HT-29 (cell line): ENCODE measurements at places on chromosomes 7 and 10. TPM values are rescaled to one million over a fixed set of nuclear protein-coding genes. Genes with fewer than 3 reads are reported as not detected.

- no peak for DNase-seq
These were observed 21.9 kb downstream of the MNX1 start for GRCh38 chr7:156988343-156989185.

DNA sequence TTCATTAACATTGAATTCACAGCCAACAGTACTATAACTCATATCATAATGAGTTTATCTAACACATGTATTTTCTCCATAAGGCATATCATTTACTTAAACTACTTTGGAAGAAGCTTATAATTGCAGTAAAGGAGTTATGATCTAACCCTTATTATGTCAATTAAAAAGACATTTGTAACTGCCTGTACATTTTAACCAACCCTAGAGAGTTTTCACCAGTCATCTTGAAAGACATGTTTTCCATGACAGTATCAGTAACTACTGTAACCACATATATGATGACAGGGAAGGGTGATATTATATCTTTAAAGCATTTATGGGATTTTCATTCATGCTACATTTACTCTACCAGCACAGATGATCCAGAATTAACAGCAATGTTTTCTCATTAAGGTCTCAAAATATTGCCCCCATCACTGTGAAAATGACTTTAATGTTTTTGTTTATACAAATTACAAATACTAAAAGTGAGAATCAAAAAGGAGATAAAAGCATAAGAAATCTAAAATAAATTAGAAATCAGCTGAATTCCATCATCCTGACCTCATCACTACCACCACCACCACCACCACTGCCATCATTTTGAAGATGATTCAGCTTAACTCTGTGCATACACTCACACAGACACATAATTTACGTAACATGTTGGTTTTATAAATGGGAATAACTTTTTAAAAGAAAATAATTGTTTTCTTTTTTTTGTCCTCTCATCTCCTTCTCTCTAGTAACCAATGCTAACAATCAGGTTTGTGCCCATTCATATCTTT lies 53.6 kb downstream of the MKLN1 start:
- no peak for DNase-seq

NXPH1 gene
- not detected in 2 replicates for total RNA-seq

OR2A1 gene
- not detected in 2 replicates for total RNA-seq

PSD gene
- total RNA-seq: 0.18 and 0.47 TPM in 2 replicates

WNT8B gene
- 0.03 and 0.23 TPM in 2 replicates for total RNA-seq

DNA sequence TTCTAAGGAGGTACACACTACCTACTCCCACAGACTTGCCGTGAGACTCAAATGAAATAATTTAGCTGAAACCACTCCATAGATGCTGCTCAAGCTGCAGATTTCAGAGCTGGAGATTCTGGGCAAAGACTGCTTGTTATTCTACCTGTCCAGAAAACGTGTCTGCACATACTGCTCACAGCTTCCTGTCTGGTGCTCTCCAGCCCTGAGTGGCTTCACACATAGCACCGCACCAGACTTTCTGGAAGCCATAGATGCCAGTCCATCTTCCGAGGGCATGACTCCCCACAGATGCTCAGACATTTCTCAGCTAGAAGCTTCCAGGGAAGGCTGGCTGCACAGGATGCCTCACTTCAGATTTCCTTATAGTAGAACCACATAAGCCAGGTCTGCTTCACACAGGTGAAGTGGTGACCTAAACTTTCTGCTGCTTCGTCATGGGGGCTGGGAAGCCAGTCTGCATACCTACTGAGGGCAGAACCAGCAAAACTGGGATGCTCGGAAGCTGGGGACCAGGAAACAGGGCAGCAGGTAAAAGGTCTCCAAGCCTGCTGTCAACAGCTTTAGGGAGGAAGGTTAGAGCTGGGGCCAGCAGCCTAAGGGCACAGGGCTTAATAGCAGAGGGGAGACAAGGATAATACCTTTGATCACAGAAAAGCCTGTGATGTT lies 18.2 kb downstream of the CCDC6 start:
- no peak for DNase-seq

DNA sequence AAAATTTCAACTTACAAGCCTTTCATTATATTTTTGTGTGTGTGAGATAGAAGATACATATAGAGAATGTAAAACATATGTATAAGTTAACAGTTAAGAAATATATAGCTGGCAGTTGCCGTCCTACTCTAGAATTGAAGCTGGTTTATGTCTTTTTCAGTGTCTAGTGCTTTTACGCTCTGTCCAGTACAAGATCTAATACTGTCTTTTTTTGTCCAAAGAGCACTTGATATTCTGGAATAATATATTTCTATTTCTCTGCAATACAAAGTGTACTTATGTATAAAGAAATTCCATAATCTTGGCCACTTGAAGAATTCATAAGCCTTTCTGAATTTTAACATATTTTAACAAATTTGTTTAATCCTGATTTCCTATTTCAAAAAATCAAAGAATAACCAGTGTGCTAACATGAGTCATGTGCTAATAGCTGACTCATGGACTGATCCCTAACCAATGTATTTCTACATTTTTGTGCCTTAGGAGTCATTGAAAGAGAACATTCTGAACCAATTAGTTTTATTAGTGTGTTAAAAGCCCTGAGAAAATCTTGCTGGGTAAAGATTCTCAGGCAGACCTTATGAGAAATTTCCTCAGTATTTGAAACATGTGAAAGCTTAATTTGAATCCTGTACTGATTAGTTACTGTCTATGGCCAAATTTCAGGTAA lies 73.2 kb upstream of the CCAR1 start:
- no peak for DNase-seq

DNA sequence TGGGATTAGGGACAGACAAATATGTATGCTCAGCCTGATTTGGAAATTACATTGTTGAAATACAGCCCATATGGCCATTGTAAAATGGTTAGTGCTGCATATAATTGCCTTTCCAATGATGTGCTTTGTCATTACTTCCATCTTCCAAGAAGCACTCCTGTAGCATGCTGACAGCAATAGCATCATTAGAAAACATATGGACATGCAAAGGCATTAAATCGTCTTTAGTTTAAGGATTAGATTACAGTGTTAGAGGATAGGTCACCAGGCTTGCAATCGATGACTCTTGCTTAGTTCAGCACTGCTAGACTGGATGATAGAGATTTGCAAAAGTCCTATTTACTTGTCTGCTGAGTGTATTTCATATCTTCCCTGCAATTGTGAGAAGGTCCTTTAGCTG lies 17.4 kb downstream of the AUTS2 start:
- no peak for DNase-seq

OR2A42 gene
- not detected in 2 replicates for total RNA-seq

- no peak for DNase-seq
These were observed 14.0 kb downstream of the C10orf105 start for GRCh38 chr10:71705582-71705981.

GRM3 gene
- total RNA-seq: not detected in 2 replicates

DNA sequence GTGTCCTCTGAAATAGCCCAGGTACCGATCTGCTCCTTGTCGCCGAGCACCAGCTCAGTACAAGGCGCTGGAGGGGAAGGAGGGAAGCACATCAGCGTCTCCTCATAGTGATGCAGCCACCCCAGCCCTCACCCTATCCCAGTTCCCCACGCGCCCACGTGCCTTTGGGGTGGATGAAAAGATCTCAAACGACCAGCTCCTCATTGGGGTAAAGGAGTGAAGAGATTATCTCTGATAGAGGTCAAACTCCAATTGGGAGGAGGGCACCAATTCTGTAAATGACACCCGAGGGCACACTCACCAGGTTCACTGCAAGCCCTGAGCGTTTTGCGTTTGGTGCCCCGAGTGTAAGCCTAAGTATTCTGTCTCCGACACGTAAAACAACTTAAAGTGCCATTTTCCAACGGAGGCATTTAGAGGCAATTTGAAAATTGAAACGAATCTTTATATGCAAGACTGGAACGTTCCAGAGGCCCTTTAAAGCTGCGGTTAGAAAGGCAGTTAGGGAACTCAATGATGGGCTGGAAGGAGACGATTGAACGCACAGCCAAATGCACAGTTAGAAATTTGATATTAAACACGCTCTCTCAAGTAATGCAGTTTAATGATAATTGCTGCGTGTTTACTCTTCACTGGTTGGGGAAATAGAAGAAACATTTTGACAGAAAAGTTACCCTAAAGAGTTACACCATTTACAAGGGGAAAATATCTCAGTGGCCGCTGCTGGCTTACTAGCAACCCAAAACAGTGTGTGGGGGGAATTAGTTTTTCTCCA lies 8.9 kb upstream of the EMX2 start:
- no peak for DNase-seq

- no peak for DNase-seq
These were observed 94.6 kb downstream of the DNAJB6 start for GRCh38 chr7:157431173-157431950.

DNA sequence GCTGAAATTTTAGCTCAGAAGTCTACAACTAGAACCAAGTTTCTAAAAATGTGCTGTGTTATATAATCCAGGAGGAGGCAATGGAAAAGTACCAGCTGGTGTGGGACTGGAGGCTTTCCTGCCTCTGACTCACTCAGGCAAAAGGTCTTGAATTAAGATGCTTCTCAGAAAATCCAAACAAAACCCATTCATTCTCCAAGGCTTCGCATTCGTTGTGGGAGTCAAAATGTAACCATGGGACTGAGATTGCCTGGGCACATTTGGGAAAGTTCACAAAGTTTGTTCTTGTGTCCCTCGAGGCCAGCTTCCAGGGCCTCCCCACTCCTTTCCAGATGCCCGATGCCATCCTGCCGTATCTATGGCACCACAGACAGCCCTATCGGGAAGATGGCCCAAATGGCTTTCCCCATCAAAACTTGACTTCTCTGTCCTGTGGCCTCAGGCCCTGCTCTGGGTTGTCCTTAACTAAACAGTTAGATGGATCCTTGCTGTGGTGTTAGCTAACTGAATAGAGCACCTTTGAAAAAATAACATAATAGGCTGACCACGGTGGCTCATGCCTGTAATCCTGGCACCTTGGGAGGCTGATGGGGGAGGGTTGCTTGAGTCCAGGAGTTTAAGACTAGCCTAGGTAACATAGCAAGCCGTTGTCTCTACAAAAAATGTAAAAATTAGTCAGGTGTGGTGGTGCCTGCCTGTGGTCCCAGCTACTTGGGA lies 180.5 kb downstream of the PFKFB3 start:
- no peak for DNase-seq

GRCh38 chr10:31677195-31678138 lies 251.2 kb downstream of the ARHGAP12 start:
- DNase-seq: no peak

- no peak for DNase-seq
These were observed 93.8 kb upstream of the IKZF1 start for GRCh38 chr7:50210706-50211115.

DNA sequence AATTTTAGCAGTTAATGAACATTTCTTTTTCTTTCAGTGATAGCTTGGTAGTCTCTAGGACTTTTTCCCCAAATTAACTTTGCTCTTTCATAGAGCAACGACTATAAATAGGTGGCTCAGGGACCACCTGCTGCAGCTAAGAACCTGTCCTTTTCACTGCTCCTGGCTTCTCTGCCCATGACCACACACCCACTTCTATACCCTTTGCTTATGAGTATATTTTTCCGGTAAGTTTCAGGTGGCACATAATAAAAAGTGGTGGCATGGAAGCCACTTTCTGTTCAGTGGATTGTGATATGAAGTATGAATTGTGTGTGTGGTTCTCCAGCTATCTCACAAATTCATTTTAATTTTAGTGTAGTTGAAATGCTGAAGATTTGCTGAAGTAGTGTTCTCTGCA lies 1.2 kb downstream of the ING3 start:
- peak; percentile 23 for DNase-seq

GRCh38 chr10:47369251-47369894 lies 14.7 kb downstream of the ZNF488 start:
- DNase-seq: no peak

DNA sequence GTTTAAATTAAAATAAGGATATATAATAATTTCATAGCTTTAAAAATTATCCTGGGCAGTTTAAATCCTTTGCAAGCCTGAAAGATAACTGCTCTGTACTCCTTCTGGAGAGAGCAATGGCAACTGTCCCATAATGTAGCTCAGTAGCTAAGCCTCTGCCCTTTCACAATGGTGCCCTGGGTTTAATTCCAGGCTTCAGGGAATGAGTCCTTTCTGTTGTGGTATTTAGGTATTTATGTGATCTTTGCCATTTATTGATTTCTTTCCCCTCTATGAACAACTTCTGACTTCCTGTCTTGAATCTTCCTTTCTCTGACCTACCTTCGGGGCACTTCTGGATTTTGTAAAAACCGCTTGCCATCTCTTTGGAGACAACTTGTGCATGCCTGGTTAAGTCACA lies 773.2 kb downstream of the IPMK start:
- DNase-seq: peak; percentile 3
